ENCODE measurements at places on chromosomes 3 and 15. TPM values are rescaled to one million over a fixed set of nuclear protein-coding genes. Genes with fewer than 3 reads are reported as not detected.

- no peak for DNase-seq
Observed at GRCh38 chr3:113552851-113553250, 20.5 kb downstream of the SIDT1 start.

GRCh38 chr3:65843732-65844131, 195.0 kb downstream of the MAGI1 start:
- no peak for DNase-seq

Gene SOX2
- not detected for polyA plus RNA-seq

Gene LZTFL1
- 12.9 TPM for polyA plus RNA-seq
